ENCODE measurements at places on chromosomes 13 and 19. TPM values are rescaled to one million over a fixed set of nuclear protein-coding genes. Genes with fewer than 3 reads are reported as not detected.

DNA sequence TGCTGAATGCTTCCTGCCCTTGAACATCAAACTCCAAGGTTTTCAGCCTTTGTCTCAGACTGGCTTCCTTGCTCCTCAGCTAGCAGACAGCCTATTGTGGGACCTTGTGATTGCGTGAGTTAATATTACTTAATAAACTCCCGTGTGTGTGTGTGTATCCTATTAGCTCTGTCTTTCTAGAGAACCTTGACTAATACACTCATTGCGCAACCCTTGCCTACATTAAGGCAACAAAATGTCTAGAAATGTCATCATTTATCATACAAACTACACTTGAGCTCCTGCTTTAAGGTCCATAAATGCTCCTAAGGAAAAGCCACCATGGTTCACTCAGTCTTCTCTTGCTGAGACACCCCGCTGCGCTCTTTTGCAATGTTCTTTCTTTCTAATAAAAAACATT, 2861.0 kb downstream of the PCDH9 start:
- peaks cover 4% of the 10 kb centered on the region for H3K36me3 ChIP-seq
- no peaks in the 10 kb centered on the region for H3K27me3 ChIP-seq
- no peak for DNase-seq
- no peaks in the 10 kb centered on the region for H3K4me1 ChIP-seq

- peaks cover 39% of the 10 kb centered on the region for H3K4me1 ChIP-seq
- peaks cover 14% of the 10 kb centered on the region for H3K27me3 ChIP-seq
- peaks cover 3% of the 10 kb centered on the region for H3K36me3 ChIP-seq
- H3K27ac ChIP-seq: no peak overlapping the region
- peak; percentile 37 for DNase-seq
These were observed 441 bp downstream of the INAFM1 start for GRCh38 chr19:47274891-47275761.

DNA sequence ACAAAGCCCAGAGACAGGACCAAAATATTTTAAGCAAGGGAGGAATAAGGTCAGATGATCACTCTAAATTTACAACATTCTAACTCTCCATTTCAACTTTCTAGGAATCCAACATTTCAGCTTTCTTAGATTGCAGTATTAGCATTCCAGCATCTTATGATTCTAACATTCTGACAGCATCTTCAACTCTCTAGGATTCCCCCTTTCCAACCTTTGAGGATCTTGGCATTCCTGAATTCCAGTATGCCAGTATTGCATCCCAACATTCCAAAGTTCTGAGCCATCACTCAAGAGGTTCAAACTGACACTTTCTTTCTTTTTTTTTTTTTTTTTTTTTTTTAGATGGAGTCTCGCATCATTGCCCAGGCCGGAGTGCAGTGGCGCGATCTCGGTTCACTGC, 13.8 kb downstream of the TGFB1 start:
- H3K27ac ChIP-seq: no peak overlapping the region
- no peaks in the 10 kb centered on the region for H3K4me1 ChIP-seq
- DNase-seq: no peak
- H3K36me3 ChIP-seq: no peaks in the 10 kb centered on the region
- H3K4me3 ChIP-seq: no peak overlapping the region

DNA sequence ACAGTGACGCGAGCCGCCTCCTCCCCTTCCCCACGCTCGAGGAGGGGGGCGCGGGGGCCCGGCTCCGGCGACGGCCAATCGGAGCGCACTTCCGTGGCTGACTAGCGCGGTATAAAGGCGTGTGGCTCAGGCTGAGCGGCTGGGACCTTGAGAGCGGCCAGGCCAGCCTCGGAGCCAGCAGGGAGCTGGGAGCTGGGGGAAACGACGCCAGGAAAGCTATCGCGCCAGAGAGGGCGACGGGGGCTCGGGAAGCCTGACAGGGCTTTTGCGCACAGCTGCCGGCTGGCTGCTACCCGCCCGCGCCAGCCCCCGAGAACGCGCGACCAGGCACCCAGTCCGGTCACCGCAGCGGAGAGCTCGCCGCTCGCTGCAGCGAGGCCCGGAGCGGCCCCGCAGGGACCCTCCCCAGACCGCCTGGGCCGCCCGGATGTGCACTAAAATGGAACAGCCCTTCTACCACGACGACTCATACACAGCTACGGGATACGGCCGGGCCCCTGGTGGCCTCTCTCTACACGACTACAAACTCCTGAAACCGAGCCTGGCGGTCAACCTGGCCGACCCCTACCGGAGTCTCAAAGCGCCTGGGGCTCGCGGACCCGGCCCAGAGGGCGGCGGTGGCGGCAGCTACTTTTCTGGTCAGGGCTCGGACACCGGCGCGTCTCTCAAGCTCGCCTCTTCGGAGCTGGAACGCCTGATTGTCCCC, at the start of gene JUNB:
Gene JUNB (plus strand): TSS at position 142 of the 706 bp plus-strand sequence. CDS start 286 bp downstream, at position 428.
- peaks cover 18% of the 10 kb centered on the region for H3K27me3 ChIP-seq
- H3K4me3 ChIP-seq: peak within 1 kb of the TSS; percentile 94
- peak; percentile 88 for DNase-seq
- H3K27ac ChIP-seq: peak within 1 kb of the TSS; percentile 90

DNA sequence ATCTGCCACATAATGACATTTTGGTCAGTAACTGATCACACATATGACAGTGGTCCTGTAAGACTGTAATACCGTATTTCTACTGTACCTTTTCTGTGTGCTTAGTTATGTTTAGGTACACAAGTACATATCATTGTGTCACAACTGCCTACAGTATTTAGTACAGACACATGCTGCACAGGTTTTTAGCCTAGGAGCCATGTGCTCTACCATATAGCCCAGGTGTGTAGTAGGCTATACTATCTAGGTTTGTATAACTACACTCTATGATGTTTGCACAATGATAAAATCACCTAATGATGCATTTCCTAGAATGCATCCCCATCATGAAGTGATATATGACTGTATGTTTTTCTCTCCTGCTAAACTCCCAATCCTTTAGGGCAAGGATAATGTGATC, 61.2 kb upstream of the MIR17HG start:
- H3K4me1 ChIP-seq: peaks cover 7% of the 10 kb centered on the region
- H3K36me3 ChIP-seq: no peaks in the 10 kb centered on the region
- no peak overlapping the region for H3K27ac ChIP-seq
- no peak for DNase-seq
- H3K4me3 ChIP-seq: no peak overlapping the region

- no peak for DNase-seq
- H3K27me3 ChIP-seq: no peaks in the 10 kb centered on the region
- no peaks in the 10 kb centered on the region for H3K4me1 ChIP-seq
These were observed 64.6 kb upstream of the MYCBP2 start for GRCh38 chr13:77391475-77391874.

GRCh38 chr13:112042496-112042895, 24.5 kb upstream of the SOX1 start:
- H3K4me1 ChIP-seq: no peaks in the 10 kb centered on the region
- no peak overlapping the region for H3K27ac ChIP-seq
- DNase-seq: no peak
- peaks cover 6% of the 10 kb centered on the region for H3K27me3 ChIP-seq

DNA sequence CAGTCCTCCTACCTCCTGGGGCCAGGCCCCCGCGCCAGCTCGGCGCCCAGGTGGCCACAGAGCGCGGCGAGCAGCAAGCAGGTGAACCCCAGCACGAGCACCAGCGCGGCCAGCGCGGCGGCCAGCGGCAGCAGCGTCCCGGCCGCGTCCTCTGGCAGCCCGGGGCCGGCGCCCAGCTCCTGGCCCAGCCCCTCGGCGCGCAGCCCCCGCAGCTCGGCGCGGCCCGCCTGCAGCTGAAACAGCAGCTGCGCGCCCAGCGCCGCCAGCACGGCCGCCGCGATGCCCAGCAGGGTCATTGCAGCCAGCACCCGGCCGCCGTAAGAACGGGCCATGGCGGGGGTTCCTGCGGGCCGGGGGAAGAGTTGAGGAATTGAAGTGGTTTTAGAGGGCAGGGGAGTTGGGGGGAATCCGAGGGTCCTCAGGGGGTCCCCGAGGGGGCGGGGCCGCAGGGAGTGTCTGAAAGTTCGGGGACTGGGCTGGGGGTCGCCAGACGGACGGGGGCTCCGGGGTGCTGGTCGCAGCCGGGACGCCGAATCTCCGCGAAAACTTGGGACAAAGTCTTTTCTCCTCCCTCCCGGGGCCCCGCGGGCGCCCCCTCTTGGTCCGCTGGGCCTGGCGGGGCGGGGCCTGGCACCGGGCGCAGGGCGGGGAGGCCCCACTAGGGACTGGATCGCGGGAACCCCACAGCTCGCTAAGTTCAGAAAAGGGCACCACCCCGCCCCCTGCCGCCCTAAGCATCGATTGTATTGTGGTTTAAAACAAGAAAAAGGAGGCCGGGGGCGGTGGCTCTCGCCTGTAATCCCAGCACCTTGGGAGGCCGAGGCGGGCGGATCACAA, at the start of gene TMEM221:
Gene TMEM221 (minus strand): TSS at position 538 of the 837 bp plus-strand sequence. CDS start 206 bp downstream, at position 332.
- H3K4me1 ChIP-seq: no peaks in the 10 kb centered on the region
- DNase-seq: peak; percentile 58
- peak within 1 kb of the TSS; percentile 49 for H3K4me3 ChIP-seq
- H3K27me3 ChIP-seq: peaks cover 35% of the 10 kb centered on the region

DNA sequence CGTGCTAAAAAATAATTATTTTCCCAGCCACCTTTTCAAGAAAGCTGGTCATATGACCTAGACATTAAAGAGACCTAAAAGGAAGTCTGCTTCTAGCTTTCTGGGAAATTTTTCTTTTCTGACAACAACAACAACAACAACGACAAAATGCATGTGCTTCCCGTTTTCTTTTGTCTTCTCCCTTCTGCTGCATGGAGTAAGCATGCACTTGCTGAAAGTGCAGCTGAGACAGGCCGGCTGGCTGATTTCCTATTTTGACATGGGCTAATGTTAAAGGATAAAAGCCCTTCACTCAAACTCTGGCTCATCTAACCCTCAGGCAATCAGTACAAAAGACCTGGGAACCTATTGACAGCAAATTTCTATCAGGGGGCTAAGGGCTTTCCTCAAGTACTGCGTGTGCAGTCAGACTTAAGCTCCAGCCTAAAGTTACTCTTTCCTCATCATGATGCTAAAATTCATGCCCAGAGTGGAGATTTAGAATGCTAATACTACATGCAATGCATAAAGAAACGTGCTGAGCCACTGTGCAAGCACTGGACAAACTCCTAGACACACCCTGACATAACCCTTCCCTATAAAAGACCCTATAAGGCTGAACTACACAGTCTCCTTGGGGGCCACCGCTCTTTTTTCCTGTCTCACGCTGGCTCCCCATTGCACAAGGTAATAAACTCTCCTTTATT, 811.1 kb downstream of the UQCRFS1 start:
- H3K4me3 ChIP-seq: no peak overlapping the region
- no peak for DNase-seq
- H3K27me3 ChIP-seq: no peaks in the 10 kb centered on the region
- no peaks in the 10 kb centered on the region for H3K36me3 ChIP-seq
- H3K4me1 ChIP-seq: peaks cover 35% of the 10 kb centered on the region

DNA sequence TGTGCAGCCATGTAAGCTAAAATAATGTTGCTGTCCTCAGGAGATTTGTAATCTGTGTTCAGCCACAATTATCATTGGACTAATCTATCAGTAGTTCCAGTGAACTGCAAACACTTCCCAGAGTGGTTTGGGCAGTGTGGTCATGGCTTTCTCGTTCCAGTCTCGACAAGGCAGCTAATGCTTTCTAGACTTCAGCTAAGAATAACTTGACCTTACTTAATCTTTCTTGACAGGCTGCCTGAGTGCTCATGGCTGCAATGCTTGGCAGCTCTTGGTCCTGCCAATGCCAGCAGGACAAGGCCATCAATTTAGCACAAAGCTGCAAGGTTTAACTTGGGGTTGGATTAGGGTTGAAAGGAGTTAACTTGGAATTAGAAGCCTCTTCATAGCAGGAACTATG, 32.8 kb downstream of the ATP12A start:
- H3K4me3 ChIP-seq: no peak overlapping the region
- no peaks in the 10 kb centered on the region for H3K27me3 ChIP-seq
- no peak for DNase-seq
- peaks cover 9% of the 10 kb centered on the region for H3K4me1 ChIP-seq
- H3K36me3 ChIP-seq: no peaks in the 10 kb centered on the region

DNA sequence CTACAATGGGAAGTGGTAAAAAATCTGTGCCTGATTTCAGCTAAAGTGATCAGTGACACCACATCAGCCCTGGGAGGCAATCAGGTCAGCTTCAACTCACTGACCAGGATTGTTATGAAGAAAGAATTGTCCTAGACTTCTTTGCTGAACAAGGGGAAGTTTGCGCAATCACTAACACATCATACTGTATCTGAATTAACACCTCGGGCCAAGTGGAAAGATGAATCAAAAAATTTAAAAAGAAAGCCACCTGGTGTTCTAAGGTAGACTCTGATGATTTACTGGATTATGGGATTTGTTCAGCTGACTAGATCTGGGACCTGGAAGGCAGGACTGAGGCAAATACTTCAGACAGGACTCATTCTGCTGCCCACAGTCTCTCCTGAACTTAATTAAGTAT, 161.8 kb downstream of the DIAPH3 start:
- peaks cover 12% of the 10 kb centered on the region for H3K36me3 ChIP-seq
- H3K27me3 ChIP-seq: no peaks in the 10 kb centered on the region
- no peak overlapping the region for H3K4me3 ChIP-seq
- H3K27ac ChIP-seq: no peak overlapping the region

- H3K27me3 ChIP-seq: no peaks in the 10 kb centered on the region
- H3K4me1 ChIP-seq: no peaks in the 10 kb centered on the region
- H3K36me3 ChIP-seq: no peaks in the 10 kb centered on the region
- H3K4me3 ChIP-seq: no peak overlapping the region
- no peak for DNase-seq
These were observed 530.7 kb upstream of the SLITRK1 start for GRCh38 chr13:84413016-84413415.

- no peak for DNase-seq
- no peaks in the 10 kb centered on the region for H3K27me3 ChIP-seq
- H3K4me3 ChIP-seq: no peak overlapping the region
- H3K4me1 ChIP-seq: peaks cover 5% of the 10 kb centered on the region
- H3K27ac ChIP-seq: no peak overlapping the region
These were observed 75.2 kb downstream of the CAB39L start for GRCh38 chr13:49368688-49369087.

DNA sequence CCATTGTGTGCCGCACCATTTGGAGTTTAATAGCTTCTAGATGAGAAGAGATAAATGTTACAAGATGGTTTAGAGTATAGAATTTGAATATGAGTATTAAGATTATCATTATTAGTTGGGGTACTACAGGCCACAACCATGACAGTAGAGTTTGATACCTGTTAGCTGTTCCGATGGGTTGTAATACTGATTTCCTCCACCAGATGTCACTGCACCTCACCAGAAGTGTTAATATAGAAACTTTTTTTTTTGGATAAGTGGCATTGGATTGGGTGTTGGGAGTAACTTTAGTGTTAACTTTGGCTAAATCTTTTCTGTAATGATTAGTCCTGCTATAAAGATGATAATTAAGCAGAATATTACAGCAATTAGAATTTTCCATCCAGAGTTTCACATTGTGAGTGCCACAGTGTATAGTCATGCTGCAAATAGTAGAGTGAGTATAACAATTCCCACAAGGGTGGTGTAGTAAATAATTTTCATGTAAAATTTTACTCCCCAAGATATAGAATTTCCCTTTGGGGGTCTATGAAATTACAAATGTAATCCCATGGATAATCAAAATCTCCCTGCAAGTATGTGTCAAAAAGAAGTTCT, 56.3 kb downstream of the PSG3 start:
- H3K27me3 ChIP-seq: no peaks in the 10 kb centered on the region
- no peak overlapping the region for H3K4me3 ChIP-seq
- H3K27ac ChIP-seq: no peak overlapping the region

The PRR36 gene
- 21.8 TPM for total RNA-seq

The OR1M1 gene
- not detected for total RNA-seq

The OR7D2 gene
- 1.6 TPM for total RNA-seq

The PSG4 gene
- not detected for total RNA-seq

Measured in neural crest cell (in vitro differentiated cells).